ENCODE measurements at places on chromosomes 7 and 10.
A peak's percentile ranks its signal among the peaks of the same experiment; 100 is the strongest.

GRCh38 chr10:112131996-112132395 lies 51.6 kb downstream of the GPAM start:
- DNase-seq = no peak

- DNase-seq = no peak
These were observed 931.2 kb upstream of the C7orf33 start for GRCh38 chr7:147659036-147659995.

- no peak for DNase-seq
These were observed 130.8 kb upstream of the GPR26 start for GRCh38 chr10:123535386-123535785.

- DNase-seq = peak; percentile 88
These were observed 54.6 kb upstream of the OPN4 start for GRCh38 chr10:86599729-86600128.

DNA sequence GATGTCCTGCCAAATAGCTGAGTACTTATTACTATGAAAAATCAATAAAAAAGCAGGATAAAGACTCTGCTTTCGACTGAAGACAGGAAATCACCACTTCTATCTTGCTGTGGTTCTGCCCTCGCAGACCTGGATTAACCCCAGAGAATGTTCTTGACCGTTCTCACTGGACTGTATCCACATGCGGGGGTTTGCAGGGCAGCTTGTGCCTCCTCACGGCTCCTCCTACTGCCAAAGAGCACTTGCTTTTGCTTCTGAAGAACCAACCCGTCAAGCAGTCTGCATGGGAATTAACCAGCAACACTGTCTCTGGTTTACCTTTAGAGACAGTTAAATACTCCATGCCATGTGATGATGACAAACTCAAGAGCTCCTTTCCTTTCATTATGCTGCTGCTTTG lies 184.0 kb downstream of the GFRA1 start:
- DNase-seq = no peak

GRCh38 chr7:131546583-131547141 lies 9.8 kb downstream of the PODXL start:
- peak; percentile 86 for DNase-seq

DNA sequence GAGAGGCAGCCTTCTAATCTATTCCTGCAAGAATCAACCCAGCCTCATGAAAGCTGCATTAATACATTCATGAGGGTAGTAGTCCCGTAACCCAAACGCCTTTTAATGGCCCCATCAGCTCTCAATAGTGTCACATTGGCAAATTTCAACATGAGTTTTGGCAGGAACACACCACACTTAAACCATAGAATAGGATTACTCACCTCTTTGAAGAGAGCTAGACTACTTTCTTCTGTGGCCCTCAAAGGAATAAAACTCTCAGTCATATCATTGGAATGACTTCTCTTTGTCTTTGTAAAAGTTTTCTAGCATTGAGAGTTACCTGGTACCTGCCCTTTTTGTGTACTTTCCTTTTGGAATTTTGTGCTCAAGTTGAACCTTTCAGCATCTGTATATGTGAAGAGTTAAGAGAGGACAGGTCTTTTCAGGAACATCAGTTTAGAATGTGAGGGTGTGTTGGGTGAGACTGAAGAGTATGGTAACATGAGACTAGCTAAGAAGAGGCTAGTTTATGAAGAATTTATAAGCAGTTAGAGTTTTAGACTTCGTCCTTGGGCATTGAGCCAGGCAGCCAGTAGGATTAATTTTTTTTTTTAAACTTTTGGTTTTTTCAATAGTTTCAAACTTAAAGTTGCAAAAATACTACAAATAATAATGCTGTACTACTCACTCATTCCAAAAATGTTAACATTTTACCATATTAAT lies 92.6 kb downstream of the MLLT10 start:
- DNase-seq = no peak

DNA sequence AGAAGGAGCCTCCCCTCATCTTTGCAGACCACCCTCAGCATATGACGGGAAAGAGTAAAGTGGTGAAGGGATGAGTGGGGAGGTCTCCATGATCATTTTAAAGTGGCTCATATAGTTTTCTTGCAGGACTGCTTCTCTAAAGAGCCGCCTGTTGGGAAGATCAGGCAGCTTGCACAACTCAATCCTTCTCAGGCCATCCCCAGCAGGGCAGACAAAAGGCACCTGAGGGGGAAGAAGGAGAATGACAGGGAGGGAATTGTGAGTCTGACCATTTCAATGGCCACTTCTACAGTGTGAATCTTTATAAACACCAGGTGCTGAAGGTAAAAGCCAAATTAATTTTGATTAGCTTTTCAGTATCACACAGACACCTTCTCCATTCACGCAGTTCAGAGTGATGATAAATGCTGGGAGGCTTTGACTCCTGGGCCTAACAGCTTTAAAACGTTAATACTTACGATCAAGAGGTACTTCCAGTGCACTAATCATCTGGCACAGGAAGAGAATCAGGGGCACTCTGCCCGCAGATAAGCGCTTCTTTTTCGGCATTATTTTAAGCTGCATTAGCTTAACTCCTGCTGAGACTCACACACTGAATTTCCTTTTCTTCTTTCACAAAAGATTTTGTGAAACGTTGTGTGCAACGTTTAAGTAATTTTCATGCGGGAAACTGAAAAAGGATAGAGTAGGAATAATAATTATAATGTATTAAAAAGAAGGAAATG lies 109.5 kb upstream of the LAMB4 start:
- no peak for DNase-seq

DNA sequence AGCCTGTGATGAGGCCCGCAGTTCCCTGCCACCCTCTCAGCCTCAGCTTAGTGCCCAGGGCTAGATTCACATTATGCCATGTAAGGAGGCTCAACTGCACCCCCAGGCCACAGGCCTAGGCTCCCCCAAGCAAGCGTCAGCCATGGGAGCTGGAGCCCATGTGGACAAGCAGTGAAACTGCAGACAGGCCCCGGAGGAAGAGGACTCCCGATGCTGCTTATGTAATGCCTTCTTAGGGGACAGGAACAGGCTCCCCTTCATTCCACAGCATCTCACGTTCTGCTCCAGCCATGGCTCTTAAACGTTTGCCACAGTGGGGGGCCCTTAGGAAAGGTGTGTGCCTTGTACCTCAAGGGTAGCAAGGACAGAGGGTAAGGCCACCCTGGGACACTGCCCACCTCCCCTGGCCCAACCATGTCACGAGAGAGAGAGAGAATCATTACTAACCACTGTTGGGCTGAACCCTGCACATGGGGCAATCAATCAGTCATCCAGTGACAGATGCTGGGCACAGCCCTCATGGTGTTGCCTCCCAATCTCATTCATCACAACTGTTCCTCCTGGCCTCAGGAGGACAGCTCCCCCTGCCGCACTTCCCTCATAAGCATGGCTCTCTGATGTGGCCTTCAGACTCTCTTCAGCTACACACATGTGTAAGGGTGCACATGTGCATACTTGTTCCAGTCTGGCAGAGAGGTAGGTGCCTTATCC lies 263.0 kb downstream of the GRID1 start:
- DNase-seq = peak; percentile 32

DNA sequence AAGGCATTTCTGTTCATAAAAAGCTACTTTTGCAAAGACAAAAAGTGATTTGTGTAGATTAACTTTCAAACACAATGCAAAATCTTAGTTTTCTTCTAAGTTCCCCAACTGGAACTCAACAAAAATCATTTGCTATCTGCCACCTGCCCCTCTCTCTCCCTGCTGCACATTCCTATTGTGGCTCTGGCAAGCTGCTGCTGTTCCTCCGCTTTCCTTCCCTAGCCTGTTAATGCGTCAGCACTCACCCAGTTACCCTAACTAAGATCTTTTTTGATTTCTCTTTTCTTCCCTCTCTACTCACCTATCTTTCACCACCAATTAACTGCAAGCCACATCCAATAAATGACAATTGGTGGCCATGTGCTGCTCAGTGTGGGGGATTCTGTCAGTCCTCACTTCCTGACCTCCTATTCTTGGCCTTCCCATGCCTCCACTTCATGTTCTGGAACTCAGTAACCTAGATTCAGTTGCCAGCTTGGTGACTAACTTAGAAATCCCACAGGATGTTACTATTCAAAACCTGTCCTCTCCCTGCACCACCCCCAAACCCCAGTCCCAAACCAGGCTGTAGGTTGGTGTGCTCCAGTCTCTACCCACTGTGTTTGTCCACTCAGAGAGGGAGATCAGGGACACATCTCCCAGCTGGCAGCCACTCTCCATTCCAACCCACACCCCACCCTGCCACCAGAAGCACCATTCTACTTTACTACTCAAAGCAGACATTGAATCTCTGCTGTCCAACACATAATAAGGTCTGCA lies 140.2 kb upstream of the CTTNBP2 start:
- DNase-seq = no peak

DNA sequence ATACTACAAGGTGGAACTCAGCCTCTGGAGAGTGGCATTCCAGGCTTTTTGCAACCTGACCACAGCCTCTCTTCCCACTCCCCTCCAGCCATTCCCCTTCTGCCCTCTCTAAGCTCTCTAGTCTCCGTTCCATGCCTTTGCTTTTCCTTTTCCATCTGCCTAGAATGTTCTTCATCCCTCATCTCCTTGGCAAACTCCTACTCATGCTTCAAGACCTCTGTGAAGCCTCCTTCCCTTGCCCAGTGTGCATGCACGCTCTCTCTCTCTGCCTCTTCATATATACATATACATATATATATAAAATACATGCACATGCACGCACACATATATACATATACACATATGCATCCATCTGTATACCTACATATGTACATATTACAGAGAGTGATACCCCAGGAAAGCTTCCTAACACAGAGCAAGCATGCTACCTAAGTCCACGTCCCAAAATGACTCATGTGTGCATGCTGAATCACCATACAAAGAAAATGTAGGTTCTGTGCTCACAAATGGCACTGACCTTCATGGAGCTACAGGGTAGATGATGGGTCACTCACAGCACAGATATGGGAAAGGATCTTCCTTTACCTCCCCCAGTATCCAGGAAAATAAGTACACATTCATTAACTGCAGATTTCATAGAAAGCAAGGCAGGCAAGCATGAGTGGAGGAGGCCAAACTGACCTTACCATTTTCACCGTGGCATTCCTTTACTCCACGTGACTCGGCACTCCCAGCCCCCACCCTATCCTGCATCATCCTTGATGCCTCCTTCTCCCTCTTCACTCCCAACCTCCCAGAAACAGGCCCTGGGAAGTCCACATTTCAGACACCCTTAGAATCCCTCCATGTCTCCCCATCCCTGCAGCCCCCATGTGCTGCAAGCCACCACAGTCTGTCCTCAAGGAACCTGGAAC lies 238.4 kb upstream of the ZMIZ1 start:
- DNase-seq = no peak

DNA sequence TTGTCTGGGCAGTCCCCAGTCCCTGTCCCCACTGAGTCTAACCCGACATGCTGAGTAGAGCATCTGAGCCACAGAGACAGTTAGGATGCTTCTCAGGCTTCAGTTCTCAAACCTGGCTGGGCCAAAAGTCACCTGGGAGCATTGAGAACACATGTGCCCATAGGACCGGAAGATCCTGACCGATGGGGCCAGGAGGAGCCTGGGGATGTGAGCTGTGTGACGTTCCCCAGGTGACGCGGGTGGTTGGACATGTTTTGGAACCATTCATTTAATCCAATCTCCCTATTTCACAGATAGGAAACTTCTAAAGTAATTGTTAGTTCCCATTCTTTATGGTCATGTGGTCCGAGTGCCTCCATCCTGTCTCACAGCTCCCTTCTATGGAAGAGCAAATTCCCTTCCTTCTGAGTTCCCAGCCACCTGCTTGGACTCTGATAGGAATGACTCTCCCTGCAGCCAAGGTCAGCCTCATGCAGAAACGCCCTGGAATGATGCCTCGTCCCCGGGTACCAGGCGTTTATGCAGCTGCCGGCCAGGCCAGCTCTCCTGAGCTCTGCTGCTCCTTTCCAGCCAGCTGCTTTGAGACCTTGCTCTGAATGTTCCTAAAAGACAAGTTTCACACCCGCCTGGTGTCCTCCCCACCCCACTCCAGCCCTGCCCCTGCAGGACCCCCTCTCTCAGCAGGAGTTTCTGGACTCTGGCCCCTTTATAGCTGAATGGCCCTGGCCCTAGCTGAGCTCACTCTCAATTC lies 166.5 kb upstream of the RHEB start:
- DNase-seq = no peak

GRCh38 chr10:29169021-29169420 lies 119.8 kb upstream of the LYZL1 start:
- no peak for DNase-seq

DNA sequence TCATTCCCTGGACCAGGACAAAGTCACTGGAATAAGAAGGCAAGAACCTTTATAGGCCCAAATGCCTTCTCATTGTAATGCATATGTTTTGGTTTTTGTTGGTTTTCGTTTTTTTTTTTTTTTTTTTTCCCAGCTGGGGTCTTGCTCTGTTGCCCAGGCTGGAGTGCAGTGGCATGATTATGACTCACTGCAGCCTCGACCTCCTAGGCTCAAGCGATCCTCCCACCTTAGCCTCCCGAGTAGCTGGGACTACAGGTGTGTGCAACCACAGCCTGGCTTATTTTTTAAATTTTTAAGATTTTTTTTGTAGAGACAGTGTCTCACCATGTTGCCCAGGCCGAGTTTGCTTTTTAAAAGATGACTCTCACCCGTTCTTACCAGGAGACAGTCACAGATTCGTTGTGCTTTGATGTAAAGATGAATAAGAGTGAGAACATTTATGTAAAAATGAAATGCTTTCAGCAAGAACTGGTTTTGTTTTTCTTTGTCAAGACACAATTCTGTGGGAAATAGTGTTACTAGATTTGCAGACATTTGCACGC lies 7.6 kb downstream of the IQCE start:
- no peak for DNase-seq

GRCh38 chr10:8455181-8455580 lies 400.7 kb downstream of the GATA3 start:
- DNase-seq = no peak

GRCh38 chr7:132140341-132140740 lies 435.9 kb downstream of the PLXNA4 start:
- no peak for DNase-seq

GRCh38 chr10:30803892-30804322 lies 174.4 kb upstream of the LYZL2 start:
- DNase-seq = no peak

DNA sequence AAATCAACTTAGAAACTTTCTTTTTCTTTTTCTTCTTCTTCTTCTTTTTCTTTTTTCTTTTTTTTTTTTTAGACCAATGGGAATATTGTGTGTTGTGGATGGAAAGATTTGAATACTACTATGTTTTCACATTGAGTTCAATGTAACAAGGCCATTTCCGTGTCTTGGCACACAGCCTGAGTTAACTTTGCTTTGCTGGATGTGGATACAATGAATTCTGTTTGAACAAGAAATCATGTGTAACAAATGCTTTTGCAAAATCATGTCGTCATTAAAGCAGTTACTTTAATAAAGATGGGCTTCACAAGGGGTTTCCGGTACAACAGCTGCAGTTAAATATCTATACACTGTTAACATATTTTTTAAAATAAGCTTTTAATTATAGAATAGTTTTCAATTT lies 13.5 kb upstream of the ENTPD1 start:
- DNase-seq = no peak

DNA sequence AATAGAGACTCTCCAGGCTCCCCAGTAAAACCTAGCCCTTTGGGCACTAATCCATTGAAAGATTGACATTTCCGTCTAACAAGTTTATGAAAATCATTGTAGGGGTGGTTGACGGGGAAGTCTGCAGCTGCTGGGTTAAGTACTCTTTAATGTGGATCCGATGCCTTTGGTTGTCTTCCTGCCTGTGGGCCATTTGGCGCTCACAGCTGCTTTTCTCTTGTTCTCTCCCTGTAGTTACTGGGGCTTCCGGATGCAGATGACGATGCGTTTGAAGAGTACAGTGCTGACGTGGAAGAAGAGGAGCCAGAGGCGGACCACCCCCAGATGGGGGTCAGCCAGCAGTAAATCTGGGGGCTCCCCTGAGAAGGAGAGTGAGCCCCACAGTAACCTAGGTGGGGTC lies 22.4 kb downstream of the MTURN start:
- no peak for DNase-seq
